Left hindlimb (tissue), 1 donor: ENCODE measurements at places on chromosomes 7 and 10.

GRCh38 chr10:128981881-128982615 lies 485.0 kb upstream of the MGMT start:
- no peak for DNase-seq

DNA sequence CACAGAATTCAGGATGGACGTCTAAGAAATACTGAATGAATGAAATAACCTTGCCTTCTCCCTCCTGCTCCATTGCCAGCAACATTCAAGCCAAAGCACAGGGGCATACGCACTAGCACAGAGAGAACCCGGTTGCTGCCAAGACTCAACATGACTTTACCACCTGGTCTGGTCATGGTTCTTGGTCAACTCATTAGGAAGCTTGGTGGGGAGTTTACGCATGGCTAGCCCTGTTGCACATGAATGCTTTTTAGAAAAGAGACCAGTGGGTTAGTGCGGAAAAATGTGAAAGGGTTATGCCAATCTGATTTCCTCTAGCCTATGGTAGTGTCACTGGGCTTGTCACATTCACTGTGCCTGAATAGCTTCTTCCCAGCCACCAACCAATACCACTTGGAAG lies 187.6 kb upstream of the NEBL start:
- DNase-seq, result no peak

DNA sequence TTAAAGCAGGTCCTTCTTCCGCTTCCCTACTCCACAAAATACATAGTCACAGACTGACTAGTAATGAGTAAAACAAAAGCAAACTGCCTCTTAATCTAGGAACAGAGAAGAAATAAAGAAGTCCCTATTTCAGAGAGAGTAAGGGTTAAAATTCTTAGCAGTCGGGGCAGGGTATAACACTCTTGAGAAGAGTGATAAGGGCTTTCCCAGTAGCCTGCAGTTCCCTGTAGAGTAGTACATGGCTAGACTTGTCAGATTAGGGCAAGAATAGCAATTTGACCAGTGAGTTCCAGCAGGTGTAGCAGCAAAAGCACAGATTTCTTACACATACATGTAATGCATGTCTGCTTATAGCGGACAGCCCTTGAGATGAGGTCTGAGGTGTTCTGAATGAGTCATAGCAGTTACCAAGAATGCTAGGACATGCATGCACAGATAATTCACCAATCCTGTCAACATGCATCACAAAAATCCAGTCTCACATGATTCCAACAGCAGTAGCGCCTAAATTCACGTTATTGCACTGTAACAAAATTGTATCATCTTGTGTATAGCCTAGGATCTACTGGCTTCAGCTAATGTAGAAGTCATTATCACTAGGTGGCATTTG lies 40.7 kb downstream of the BTRC start:
- DNase-seq, result no peak

GRCh38 chr10:87799860-87800259 lies 18.2 kb downstream of the ATAD1 start:
- DNase-seq, result no peak

DNA sequence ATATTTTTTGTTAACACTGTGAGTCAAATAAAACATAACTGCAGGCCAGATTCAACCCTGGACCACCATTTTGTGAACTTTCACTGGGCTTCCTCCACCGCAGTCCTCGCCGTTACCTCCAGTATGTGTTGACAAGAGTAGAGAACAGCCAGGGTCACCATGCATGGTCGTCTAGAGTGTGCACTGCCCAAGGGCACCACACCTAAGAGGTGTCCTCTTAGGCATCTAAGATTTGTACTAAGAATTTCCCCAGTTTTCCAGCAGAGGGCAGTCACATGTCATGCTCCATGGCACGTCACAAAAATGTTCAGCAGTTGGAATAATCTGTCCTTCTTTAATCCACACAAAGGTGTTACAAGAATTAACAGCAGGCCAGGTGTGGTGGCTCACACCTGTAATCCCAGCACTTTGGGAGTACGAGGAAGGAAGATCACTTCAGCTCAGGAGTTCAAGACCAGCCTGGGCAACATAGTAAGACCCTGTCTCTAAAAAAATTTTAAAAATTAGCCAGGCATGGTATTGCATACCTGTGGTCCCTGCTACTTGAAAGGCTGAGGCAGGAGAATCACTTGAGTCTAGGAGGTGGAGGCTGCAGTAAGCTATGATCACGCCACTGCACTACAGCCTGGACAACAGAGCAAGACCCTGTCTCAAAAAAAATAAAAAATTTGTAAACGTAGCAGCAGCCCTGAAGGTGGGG lies 71.2 kb upstream of the FOXK1 start:
- DNase-seq, result peak; percentile 52

DNA sequence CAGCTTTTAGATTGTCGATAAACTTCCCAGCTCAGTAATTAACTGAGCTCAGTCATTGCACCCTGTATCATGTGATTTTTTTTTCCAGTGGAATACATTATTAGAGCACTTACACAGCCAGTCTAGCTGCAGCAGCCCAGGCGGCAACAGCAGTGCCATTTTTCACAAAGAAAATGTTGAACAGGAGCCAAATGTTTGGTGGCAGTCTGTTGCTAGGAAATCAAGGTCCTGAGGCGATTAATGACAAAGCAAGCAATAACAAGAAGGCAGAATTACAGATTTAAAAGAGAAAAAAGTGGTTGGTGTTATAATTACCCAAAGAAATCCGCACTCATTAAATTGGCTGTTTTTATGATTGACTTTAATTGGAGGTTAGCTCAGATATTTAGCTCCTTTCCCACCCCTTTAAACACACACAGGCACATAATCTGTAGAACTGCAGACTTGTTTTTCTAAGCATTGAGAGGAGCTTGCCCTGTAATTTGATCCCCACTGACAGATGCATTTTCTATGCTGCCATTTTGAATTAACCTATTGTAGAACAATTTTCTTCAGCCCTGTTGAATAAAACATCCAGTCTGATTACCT lies 267.4 kb downstream of the ADK start:
- DNase-seq, result peak; percentile 34

- no peak for DNase-seq
Measured at GRCh38 chr7:144470078-144470477, 66.6 kb upstream of the NOBOX start.

- DNase-seq, result no peak
Measured at GRCh38 chr7:100472854-100473499, 6.0 kb downstream of the TSC22D4 start.

GRCh38 chr7:43844257-43844656 lies 25.1 kb downstream of the MRPS24 start:
- no peak for DNase-seq

DNA sequence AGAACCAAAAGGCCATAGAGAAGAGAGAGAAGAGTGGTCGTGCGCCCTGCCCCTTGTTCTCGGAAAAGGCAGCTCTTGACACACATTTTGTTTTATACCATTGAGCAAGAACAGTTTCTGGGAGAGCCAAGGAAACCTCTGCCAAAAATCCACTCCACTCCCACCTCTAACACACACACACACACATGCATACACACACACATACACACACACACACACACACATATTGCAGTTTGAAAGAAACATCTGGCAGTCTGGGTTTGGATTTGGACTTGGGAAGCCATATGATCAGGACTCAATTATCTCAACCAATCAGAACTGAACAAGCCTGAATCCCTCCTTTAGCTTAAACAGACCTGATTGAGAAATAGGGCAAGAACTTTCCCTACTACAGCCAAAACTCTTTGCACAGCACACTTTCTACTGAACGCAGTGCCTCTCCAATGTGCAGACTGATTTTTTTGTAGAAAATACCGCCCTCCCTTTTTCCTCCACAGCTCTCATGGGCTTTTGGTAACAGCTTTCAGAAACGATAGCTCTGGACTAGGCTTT lies 484.0 kb upstream of the ZWINT start:
- DNase-seq, result no peak

DNA sequence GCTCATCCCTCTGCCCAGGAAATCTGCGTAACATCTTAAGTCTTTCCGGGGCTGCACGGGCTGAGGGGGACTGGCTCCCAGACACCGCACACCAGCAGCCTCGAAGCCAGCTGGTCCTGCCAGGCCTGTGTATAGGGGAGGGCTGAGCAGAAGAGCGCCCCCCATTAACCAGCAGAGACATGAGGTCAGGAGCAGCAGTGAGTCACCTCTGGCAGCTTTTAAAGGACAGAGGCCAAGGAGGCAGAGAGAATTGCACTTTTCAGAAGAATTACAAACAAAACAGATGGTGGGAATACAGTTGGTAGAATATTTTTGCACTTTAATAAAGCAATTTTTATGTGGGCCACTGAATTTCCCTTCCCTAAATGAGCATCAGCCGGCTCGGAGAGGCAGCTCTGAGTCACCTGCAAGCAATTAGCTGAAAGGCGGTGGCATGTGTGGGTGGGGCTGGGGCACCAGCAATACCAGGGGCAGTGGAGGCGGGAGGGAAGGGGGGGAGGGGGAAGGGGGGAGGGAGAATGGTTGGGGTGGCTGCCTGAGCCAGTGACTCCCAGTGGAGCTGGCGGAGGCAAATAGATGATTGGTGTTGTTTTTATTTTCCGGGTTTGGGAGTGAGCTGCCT lies 39.1 kb downstream of the GOLGA7B start:
- no peak for DNase-seq

GRCh38 chr7:51299391-51300133 lies 17.0 kb downstream of the COBL start:
- DNase-seq, result no peak

- no peak for DNase-seq
Measured at GRCh38 chr7:3232228-3232627, 68.8 kb upstream of the SDK1 start.

GRCh38 chr10:11874568-11875493 lies 51.7 kb downstream of the PROSER2 start:
- DNase-seq, result peak; percentile 77

GRCh38 chr7:68893411-68893810 lies 704.9 kb upstream of the AUTS2 start:
- DNase-seq, result peak; percentile 51
